ENCODE measurements at places on chromosomes 13 and 19.

- peak; percentile 1 for DNase-seq
Measured at GRCh38 chr13:30576528-30576927, 41.2 kb upstream of the USPL1 start.

- DNase-seq = no peak
Measured at GRCh38 chr19:2758601-2759313, 18.9 kb upstream of the SLC39A3 start.

- no peak for DNase-seq
Measured at GRCh38 chr19:43725468-43725867, 9.6 kb downstream of the IRGC start.

DNA sequence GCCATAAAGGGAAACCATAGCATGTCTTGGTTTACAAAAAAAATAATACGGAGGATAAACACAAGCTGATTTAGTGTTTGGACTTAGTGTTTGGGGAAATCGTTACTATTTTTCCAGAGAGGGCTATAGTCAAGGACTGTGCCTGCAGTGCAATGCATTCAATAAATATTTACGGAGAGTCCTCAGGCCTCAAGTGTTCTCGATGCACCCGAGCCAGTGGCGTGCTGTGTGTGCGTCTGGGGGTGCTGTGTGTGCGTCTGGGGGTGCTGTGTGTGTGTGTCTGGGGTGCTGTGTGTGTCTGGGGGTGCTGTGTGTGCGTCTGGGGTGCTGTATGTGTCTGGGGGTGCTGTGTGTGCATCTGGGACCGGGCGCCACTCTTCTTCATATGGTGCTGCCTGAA is 71.7 kb upstream of the GTF3A start:
- DNase-seq = no peak

- DNase-seq = no peak
Measured at GRCh38 chr19:49442354-49442753, 1.0 kb upstream of the SLC17A7 start.

GRCh38 chr19:43351998-43352746 is 1.3 kb upstream of the CD177 start:
- no peak for DNase-seq

- DNase-seq = no peak
Measured at GRCh38 chr19:726993-727956, 18.5 kb downstream of the PALM start.

DNA sequence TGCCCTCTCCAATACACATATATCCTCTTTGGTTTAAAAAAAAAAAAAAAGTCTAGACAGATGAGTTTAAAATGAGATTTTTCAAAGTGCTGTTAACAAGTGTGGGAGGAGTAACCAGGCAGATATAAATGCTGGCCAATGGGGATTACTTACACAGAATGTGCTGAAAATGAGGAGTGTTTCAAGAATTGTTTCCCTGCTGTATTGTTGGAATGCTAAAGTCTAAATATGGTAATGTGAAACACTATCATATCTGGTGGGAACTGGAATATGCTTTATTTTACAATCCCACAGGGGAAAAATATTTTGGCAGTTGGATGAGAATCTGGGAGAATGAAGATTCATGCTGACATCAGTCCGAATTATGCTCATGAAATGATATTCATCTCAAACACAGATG is 250.7 kb downstream of the DCT start:
- no peak for DNase-seq

GRCh38 chr19:1076951-1077350 is 10.0 kb downstream of the ARHGAP45 start:
- DNase-seq = peak; percentile 83

GRCh38 chr19:7505682-7506384 is 10.1 kb upstream of the ZNF358 start:
- DNase-seq = no peak

DNA sequence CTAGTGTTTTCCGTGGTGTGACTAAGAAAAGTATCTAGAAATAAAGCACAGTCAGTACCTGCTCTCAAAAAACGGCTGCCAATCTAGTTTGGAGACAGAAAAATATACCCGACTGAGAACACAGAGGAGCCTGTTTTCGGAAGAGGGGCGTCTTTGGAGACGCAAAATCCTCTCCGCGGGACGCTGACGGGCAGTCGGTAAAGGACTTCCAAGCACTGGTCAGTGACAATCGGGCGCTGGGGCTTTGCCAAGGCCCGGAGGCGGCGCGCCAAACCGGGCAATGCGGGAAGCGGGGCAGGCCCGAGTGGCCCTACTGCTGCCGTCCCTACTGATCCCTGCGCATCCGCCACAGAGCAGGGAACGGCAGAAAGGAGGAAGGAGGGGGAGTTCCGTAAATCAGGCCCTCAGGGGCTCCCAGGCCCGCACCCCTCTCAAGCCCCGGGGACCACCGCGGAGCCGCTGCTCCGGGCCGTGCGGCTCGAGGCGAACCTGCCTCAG is 588 bp upstream of the DPY19L3 start:
- no peak for DNase-seq

DNA sequence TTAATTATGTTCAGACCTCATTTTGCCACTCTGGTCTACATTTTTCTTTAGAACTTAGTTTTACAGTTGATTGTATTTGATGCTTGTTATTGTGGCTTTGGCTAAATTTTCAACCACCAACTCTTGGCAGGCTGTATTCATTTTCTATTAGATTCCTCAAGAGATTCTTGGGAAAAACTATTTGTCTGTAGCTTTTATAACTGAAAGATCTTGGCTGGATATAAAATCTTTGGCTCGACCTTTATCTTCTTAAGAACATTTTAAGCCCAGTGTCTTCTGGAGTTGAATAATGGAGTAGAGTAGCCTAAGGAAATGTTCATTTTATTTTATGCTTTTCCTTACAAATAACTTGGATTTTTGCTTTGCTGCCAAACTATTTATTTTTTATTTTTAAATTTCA is 848.5 kb downstream of the PCDH17 start:
- no peak for DNase-seq

DNA sequence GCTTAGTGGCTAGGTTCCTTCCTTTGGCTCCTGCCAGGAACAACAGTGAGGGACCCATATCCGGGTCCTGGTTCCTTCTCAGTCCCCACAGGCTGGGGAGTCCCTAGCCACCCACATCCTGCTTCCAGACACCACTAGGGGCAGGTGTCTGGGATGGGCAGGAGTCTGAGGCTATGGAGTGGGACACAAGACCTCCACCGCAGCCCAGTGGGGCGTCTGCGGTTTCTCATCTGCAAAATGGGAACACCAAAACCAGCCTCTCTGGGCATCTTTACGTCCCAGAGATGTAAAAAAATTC is 879 bp upstream of the FCGBP start:
- DNase-seq = no peak

DNA sequence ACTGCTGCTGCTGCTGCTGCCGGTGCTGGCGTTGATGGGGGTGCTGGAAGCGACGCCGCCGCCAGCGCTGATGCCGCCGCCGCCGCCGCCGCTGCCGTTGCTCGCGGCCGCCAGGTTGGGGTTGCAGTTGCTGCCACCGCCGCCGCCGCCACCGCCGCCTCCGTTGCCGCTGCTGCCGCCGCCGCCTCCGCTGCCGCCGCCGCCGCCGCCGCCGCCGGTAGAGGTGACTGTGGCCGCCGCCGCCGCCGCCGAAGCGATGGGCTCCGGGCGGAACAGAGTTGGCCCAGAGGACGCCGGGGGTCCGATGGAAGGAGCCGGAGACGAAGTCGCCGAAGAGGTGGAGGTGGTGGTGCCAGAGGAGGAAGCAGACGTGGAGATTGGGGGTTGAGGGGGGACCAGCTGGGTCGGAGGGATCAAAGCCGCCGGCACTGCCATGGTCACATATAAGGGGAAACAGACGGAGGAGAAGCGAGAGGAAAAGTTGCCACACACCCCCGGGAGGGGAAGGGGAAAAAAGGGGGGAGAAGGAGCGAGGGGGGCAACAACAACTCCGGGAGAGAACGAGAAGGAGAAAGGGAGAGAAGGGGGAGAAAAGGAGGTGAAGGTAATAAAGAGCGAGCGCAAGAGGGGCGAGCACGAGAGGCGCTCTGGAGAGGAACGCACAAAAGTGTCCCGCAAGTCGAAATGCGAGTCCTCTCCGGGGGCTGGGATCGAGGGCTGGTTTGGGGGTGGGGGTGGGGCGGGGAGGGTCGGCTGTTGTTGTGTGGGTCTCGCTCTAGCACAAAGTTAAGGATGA is 471 bp downstream of the DACH1 start:
- DNase-seq = no peak

- no peak for DNase-seq
Measured at GRCh38 chr13:106617561-106617960, 49.6 kb upstream of the ARGLU1 start.

DNA sequence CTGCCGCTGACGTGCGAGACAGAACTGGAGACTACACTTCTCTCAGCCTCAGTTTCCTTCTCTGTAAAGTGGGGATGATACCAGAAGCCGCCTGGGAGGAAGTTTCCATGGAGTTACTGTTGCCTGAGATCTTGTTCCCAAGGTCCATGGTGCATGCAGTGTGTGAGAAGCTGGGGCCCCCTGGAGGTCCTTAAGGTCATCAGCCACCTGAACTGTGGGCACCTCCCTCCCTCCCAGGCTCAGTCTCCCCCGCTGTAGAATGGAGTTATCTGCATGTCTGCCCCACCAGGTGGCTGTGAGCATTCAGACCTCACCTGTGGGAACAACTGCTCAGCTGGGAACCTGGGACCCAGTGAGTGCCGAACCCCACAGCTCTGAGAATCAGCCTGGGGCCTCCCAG is 2.7 kb downstream of the CRX start:
- DNase-seq = no peak

DNA sequence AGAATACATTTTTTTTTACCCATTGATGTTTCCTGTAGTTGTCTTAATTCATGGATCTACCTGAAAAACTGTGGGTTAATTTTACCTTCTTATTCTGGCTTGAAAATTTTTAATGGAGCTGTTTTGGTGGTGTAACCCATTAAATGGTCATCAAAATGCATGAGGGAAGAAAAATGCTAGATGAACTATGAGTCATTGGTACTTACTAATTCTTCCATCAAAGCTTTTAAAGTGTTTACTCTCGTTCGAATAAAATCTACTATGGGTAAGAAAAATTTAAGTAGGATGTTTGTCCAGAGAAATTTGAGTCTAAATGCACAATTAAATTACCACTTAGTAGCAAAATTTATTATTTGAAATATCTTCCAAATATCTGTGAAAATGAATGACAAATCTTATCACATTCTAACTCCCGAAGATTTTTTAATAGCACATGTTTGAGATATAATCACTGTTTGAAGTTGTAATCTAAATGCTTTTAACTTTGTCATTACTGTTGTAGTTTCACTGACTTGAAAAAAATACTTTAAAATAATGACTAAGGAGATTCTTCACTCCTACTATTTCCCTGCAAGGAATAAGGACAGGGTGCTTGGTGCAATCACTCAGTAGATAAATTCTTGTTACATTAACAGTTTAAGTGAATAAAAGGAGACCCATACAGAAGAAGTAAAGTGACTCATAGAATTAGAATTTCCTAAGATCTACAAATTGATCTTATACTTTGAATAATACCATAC is 437.7 kb downstream of the IRS2 start:
- no peak for DNase-seq

DNA sequence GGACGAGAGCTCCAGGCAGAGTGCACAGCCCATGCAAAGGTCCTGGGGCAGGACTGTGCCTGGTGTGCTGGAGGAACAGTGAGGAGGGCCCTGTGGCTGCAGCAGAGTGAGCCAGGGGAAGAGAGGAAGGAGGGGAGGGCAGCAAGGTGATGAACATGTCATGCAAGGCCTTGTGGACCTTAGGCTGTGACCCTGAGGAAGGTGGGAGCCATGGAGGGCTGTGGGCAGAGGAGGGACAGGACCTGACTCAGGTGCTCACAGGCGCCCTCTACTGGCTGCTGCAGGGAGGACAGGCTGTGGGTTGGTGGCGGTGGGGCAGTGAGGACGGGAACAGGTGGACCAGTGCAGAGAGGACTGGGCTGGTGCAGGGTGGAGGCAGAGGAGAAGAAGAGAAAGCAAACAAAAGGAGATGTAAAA is 170.3 kb downstream of the PTPRS start:
- DNase-seq = peak; percentile 23

DNA sequence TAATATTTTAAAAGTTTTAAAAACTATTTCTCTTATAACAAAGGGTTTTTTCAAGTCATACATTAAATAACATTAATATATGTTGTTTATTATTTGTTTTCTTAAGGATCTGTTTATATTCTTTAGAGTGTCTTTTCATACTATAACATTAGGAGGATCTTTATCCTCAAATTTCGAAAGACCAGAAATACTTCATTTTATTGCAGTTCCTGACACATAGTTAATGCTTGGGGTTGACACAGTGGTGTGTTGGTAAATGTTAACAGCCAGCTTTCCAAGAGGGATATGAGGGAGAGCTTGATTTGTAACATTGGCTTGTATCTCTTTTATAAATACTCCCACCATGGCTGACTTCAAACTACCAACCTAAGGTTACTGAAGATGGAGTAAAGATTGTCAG is 126.6 kb upstream of the KLF5 start:
- DNase-seq = no peak

GRCh38 chr13:20126541-20127261 is 34.2 kb downstream of the GJA3 start:
- no peak for DNase-seq

DNA sequence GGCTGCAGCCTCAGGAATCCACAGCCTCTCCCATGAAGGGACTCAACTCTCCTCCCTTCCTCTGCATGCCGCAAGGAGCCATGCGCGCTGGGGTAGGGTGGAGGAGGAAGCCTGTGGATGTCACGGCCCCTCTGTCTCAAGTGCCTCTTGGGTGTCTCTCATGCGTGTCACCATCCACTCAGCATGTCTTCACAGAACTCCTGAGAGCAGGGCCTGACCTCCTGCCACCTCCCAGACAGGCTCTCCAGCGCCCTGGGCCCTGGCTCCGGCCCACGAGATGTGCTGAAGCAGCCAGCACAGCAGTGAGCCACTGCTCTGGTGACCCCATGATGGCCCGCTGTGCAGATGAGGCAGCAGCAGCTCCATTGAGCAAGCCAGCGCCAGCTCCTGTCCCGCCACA is 25.9 kb upstream of the SPACA7 start:
- DNase-seq = no peak

DNA sequence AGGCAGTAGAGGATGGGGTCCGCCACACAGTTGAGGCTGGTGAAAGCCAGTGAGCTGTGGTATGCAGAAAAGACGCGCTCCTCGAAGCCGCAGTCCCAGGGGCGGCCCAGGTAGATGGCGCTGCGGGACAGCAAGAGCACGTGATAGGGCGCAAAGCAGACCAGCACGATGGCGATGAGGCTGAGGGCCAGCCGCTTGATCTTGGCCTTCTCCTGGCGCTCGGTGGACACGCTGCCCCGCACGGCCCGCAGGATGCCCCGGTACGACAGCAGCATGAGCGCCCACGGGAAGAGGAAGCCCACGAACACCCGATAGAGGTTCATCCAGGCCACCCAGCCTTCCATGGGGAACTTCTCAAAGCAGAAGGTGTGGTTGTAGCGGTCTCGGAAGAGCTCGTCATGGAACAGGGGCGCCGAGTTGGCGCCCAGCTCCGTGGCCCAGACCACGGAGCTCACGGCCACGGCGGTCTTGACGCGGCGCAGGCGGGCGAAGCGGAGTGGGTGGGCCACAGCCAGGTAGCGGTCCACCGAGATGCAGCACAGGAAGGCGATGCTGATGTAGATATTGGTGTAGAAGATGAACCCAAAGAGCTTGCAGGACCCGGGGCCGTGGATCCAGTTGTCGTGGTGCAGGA is 6.5 kb upstream of the OPA3 start:
- DNase-seq = peak; percentile 32

Measured in stimulated activated CD4-positive, alpha-beta T cell treated with anti-CD3 and anti-CD28 coated beads, Interleukin-1b, Interleukin-23, amount 100 ng/mL, for 24 hours (primary cell).